Hindlimb muscle (tissue), 1 donor: ENCODE measurements at places on chromosomes 3 and 15. TPM values are rescaled to one million over a fixed set of nuclear protein-coding genes. Genes with fewer than 3 reads are reported as not detected.
A peak's percentile ranks its signal among the peaks of the same experiment; 100 is the strongest.

- DNase-seq, result no peak
These were observed 34.7 kb upstream of the CRTC3 start for GRCh38 chr15:90495067-90495466.

- no peak for DNase-seq
These were observed 3.3 kb downstream of the CRYGS start for GRCh38 chr3:186540835-186541226.

- DNase-seq, result no peak
These were observed 19.2 kb upstream of the MEF2A start for GRCh38 chr15:99546441-99547100.

DNA sequence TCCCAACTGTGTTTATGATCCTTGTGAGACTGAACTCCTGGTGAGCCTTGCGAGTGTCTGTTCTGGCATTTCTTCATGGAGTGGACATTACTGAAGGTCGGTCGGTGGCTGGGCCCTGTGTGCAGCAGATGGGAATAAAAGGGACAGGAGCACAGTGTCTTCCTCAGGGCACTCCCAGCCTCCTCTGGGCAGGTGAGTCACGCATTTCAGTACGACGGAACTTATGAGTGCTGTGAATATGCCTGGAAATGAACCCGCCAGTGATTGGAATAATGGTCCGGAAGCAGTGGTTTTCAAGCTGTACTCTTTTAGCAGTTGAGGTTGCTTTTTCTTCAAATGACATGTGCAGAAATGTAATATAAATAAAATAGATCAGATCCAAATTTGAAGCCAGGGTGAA is 55.1 kb downstream of the LARS2 start:
- no peak for DNase-seq

GRCh38 chr15:60251300-60252070 is 146.3 kb downstream of the ANXA2 start:
- DNase-seq, result no peak

DNA sequence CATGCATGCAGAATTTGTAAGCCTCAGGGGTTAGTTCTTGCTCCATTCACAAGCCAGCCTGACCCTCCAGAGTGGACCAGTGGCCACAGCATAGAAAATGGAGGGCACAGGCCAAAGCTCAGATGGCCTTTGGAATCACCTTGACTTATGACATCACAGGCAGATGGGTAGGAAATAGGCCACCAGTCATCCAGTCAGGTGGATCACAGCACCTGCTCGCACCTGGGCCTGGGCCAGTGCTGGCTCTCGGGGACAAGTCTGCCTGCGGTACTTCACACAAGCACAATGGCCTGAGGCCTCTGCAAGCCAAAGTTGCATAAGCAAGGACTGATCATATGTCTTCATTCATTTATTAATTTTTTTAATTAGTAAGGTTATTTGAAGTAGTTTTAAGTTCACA is 39.3 kb downstream of the PPCDC start:
- no peak for DNase-seq

- DNase-seq, result no peak
These were observed 64.5 kb upstream of the SMAD3 start for GRCh38 chr15:67000896-67001295.

DNA sequence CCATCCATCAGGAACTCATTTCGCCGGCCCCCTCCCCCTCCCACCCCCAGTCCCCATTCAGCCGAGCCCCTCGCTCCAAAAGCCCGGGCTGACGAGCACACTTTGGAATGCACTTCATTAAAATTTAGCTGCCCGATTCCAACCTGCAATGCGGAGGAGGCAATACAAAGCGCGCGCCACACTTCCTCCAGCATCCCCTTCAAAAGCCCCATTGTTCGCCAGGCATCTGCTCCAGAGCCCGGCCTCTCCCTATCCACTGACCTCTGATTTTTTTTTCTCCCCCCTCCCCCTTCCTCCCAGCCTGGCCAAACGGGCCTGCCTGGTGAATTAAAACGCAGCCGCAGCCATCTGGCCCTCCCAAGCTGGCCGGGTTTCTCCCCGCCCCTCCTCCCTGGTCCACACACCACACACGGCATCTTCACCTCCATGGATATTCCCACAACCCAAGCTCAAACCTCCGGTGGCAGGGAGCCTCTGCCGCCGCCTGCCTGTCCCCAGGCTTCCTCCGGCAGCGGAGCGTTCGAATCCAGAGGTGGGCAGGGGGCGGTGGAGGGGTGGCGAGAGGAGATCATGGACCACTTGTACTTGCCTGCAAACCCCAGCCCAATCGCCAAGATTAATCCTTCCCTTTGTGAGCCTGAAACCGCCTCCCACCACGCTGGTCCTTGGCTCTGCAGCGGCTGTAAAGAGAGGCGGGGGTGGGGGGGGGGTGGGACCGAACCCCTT is 441.3 kb downstream of the MAGI1 start:
- DNase-seq, result no peak

- no peak for DNase-seq
These were observed at the start of gene ACP3 for GRCh38 chr3:132317229-132317948. Gene ACP3 (plus strand): TSS chr3:132317407. CDS start chr3:132317457, 50 bp downstream.

GRCh38 chr3:196179380-196180308 is 31.6 kb downstream of the ZDHHC19 start:
- peak; percentile 50 for DNase-seq

DNA sequence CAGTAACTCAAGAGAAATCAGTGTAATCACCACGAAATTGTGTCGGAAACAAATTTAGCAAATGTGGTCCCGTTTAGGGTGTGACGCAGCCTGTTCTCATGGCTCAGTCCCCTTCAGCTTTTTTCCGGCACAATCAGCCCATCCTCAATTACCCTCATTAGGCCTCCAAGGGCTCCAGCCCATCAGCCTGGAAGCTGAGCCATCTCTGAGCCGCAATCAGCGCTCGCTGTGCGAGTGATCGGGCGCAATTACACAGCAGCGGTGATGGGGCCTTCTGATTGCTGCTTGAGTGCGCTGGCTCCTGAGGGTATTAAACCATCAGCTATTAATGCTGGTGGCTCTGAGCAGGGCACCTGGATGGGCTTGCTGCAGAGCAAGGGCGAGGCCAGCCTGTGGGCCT is 55.6 kb downstream of the PLXNA1 start:
- DNase-seq, result no peak

DNA sequence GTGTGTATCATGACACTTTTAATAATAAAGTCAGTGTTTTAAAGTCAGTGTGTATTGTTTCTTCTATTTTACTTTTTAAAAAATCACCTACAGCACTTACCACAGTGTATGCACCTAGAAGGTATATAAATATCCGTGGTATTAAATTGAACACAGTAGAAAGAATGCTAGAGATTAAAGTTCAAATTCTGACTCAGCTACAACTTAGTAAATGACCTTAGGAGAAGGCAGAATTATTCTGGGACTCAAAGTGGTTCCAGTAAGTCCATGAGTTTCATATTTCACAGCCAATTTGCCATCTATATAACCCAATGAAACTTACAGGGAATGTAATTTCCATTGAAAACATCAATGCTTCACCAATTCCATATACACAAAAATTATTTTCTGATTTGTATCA is 52.7 kb upstream of the MAP4 start:
- no peak for DNase-seq

The CPEB1 gene
- polyA plus RNA-seq, result 0.41 TPM

The SPTSSB gene
- 1.6 TPM for polyA plus RNA-seq

The AMOTL2 gene
- 73.7 TPM for polyA plus RNA-seq
